ENCODE measurements at places on chromosomes 11 and 22.

DNA sequence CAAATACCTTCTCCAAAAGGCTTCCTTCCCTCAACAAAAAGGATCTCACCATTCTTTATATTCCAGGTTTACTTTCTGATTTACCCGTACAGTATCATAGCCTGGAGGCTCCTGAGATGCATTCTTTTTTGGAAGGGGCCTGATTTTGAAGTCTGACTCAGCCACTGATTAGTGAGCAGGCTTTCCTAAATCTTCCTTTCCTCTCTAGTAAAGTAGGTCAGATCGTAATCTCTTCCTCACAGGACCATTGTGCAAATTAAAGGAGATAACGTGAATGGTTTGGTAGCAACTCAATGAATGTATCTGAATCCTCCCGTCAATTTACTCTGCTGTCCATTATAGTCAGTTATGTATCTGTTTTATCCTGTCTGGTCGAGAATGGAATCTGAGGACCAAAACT lies 227.7 kb upstream of the ANO5 start:
- no peak for DNase-seq

- no peak for DNase-seq
Measured at GRCh38 chr22:27393371-27393770, 408.2 kb downstream of the MN1 start.

DNA sequence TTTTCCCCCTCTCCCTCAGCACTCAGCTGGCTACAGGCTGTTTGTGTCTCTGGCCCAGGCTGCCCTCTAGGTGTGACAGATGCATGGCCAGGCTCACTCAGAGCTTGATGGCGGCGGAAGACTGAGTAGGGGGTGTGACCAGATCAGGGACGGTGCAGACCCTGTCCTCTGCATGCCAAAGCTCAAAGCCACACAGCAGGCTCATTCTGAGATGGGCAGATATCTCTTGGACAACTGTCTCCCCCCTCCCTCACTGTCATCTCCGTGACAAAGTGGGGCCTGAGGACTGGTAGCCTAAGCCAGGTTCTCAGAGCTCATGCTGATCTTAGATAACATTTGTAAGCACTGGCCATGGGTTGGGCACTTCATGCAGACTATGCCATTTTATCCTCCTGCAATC lies 231.3 kb downstream of the DSCAML1 start:
- no peak for DNase-seq

GRCh38 chr11:63870351-63871140 lies 31.6 kb downstream of the MARK2 start:
- DNase-seq, result no peak

DNA sequence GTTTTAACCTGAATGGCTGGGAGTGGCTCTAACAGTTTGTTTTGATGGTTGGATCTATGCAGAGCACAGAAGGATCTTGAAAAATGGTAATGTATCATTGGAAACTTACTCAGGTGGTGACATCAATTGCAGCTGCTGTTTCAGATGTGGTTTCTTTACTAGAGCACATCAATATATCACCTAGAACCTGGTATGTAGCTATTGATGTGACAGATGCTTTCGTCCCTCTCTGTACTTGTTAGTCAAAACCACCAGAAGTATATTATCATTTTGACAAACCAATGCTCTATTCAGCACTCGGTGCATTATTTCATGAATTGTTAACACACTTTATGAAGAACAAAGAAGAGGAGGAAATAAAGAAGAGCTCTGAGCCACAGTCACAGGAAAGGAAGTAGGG lies 26.6 kb upstream of the SCN3B start:
- no peak for DNase-seq

- no peak for DNase-seq
Measured at GRCh38 chr22:23745791-23746190, 5.1 kb downstream of the ZNF70 start.

GRCh38 chr11:107384144-107384852 lies 73.3 kb downstream of the CWF19L2 start:
- no peak for DNase-seq

GRCh38 chr22:30296833-30297232 lies 7.5 kb upstream of the CASTOR1 start:
- DNase-seq, result no peak

GRCh38 chr11:9803685-9804418 lies 140.0 kb downstream of the SWAP70 start:
- DNase-seq, result no peak

GRCh38 chr22:49487950-49488349 lies 339.7 kb downstream of the BRD1 start:
- no peak for DNase-seq

- DNase-seq, result no peak
Measured at GRCh38 chr11:20541503-20541902, 57.9 kb upstream of the SLC6A5 start.

- no peak for DNase-seq
Measured at GRCh38 chr11:106482917-106483785, 405.7 kb downstream of the AASDHPPT start.

GRCh38 chr22:39529487-39529851 lies 3.1 kb downstream of the RPS19BP1 start:
- no peak for DNase-seq

DNA sequence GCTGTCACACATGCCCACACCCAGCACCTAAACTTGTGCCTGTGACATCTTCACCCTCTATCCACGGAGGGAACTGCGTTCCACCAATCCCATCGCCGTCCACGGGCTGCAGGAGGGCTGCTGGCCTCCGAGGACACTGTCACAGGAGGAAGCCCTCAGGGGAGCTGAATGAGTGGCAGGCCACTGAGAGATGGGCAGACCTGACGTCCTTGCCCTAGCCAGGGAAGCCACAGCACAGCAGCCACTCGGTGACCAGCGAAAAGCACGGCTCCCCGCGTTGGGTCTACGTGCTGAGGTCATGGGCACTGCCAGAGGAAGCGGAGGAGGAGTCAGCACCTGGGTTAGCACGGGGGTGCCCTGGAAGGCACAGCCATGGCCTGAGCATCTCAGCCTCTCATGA lies 50.5 kb downstream of the IGSF9B start:
- no peak for DNase-seq

- no peak for DNase-seq
Measured at GRCh38 chr11:112465433-112466024, 204.9 kb upstream of the PLET1 start.

- DNase-seq, result no peak
Measured at GRCh38 chr11:65380460-65381119, 1.9 kb downstream of the SLC25A45 start.

- no peak for DNase-seq
Measured at GRCh38 chr22:46066691-46067090, 83.6 kb upstream of the PPARA start.

GRCh38 chr11:44877571-44878497 lies 72.8 kb downstream of the TP53I11 start:
- DNase-seq, result no peak

DNA sequence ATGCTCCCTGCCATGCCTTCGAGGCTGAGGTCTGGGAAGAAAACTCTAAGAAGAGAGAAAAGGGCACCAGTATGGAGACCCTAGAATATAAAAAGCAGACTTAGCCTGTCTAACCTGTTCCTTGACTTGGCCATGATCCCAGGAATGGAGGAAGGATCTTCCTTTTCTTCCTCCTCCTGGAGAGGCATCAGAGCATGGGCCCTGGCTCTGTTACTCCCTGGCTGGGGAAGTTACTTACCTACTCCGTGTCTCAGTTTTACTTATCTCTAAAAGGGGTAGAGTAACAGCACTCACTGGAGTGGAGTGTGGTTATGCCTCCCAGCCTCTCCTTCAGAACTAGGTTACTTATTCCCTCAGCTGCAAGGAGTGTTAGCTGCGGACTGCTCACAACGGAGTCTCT lies 55.2 kb upstream of the PHF21A start:
- DNase-seq, result no peak

- no peak for DNase-seq
Measured at GRCh38 chr11:6433998-6434660, 6.7 kb downstream of the HPX start.

- no peak for DNase-seq
Measured at GRCh38 chr22:25008666-25009065, 56.1 kb downstream of the KIAA1671 start.

- no peak for DNase-seq
Measured at GRCh38 chr11:117019871-117020270, 78.4 kb downstream of the SIK3 start.

GRCh38 chr11:3981084-3981633 lies 113.4 kb upstream of the RRM1 start:
- no peak for DNase-seq

DNA sequence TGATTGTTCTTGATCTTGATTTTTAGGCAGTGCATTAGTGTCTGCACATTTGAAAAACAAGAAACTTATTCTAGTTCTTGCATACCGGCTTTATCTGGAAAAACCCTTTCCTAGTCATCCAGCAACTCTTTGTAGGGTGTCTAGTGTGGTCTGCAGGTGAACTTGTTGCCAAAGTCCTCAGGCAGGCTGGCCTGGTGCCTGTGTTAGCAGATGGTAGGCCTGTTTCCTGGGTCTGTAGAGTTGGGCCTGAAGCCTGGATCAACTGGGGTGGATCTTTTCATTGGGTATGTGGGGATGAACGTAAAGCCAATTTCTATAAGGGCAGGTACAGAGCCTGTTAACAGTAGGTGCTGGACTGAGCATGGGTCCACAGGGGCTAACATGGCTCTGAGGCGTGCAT lies 5.6 kb upstream of the GLYATL1 start:
- DNase-seq, result no peak

DNA sequence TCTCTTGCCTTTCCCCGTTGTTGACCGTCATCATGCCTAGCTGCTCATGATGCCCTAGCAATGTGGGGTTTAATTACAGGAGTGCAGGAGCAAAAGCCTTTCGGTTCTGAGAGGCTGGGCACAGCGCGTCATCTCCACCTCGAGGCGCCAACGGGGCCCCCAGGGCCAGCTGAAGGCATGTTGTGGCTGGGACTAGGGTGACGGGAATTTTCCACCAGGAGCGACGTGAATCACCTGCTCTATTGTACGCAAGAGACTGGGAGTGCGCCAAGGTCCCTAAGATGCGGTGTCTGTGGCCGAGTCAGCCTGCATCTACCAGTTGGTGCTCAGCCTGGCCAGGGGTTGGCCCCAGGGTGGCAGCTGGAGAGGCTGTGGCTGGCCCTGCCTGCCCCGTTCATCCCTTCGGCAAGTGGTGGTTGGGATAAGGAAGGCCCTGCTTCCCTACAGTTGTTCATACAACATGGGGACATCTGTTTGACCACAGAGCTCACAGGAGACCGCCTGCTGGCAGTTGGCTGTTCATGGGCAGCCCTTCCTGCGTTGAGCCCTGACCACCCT lies 1175.6 kb downstream of the BRD1 start:
- DNase-seq, result no peak

GRCh38 chr11:17673951-17674350 lies 45.4 kb upstream of the MYOD1 start:
- DNase-seq, result no peak

DNA sequence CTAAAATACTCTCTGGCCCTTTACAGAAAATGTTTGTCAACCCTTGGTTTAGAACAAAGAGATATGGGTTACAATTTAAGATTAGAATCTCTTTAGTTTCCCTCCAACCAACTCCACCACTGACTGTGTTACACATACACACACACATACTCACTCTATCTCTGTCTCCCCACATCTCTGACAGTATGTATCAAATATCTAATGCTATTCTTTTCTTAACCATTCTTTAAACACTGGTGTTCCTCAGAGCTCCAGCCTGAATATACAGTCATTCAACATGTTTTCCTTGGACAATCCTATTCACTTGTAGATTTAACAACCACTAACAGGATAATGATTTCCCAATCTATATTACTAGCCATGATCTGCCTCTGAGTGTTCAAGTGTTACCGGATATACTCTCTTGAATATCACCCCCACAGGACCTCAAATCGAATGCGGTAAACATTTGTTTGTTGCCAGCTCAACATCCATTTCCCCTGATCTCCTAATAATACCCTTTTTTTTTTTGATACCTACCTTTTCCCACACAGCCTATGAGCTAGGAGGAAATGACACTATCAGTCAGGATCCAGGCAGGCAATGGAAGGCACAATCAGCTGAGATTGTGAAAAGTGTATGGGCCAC lies 6.1 kb downstream of the MPZL3 start:
- no peak for DNase-seq

DNA sequence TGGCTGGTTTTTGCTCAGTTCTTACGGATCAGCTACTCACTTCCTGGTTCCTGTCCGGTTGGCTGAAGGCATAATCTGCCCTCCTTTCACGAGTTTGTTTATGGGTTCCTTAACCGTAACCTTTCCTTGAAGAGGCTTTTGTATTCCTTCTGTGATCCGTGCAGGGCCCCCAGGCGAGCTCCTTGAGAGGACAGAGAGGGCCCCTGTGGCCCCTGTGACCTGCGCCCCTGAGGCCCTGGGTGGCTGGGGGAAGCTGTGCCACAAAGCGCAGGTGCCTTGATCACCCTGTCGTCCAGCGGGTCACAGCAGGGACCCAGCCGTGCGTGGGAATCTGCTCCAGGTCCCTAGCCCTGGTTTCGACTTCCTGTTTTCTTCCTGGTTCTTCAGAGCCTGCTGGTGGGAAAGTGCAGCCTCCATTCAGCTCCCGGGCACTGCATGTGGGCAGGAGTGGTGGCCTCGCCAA lies 27.8 kb upstream of the FADD start:
- DNase-seq, result no peak

DNA sequence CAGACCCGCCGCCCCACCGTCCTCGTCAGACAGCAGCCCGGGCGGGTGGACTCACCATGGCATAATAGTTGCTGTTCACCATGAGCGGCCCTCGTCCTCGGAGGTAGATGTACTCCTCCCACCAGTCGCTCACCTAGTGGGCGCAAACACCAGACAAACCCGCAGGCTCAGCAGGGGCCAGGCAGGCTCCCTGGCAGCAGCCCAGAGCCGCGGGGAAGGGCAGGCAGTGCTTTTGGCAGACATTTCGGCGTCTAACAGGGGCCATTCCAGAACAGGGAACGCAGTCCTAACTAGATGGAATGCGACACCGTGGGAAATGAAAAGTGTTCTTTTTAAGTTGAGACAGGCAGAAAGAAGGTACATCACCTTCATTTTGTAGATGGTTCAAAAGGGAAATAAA lies 44.9 kb downstream of the CPT1A start:
- DNase-seq, result no peak

DNA sequence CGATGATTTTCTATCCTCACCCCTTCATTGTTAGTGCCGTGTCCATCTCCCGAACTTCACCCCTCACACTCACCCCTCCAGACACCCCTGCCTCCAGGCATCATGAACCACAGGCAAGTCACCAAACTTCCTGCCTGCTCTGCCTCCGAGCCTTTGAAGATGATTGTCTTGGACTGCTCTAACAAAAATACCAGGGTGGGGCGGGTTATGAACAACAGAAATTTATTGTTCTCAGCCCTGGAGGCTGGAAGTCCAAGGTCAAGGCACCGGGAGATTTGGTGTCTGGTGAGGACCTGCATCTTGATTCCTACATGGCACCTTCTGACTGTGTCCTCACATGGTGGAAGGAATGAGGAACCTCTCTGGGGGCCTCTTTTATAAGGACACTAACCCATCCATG lies 1508.3 kb downstream of the TBC1D22A start:
- DNase-seq, result no peak

DNA sequence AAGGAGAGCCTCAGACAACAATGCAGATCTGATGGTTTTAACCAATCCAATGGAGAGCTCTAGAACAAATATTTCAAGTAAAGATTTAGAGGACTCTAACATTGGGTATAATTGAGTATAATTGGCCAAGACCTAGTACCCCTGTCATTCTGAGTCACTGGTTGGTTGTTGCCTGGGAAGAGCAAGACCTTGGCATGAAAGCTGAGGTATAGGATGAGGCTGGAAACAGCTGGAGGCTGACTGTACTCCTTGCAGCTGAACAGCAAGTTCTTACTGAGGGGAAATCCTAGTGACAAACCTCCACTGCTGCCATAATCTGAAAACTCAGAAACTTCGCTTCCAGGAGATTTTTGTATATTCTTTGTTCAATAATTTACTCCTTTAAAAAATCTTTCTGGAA lies 54.3 kb upstream of the MUC15 start:
- DNase-seq, result no peak
